Stimulated activated CD4-positive, alpha-beta T cell treated with anti-CD3 and anti-CD28 coated beads, Interleukin-12 subunit alpha, Interleukin-12 subunit beta, amount 100 ng/mL, for 24 hours (primary cell): ENCODE measurements at places on chromosomes 3 and 15.

DNA sequence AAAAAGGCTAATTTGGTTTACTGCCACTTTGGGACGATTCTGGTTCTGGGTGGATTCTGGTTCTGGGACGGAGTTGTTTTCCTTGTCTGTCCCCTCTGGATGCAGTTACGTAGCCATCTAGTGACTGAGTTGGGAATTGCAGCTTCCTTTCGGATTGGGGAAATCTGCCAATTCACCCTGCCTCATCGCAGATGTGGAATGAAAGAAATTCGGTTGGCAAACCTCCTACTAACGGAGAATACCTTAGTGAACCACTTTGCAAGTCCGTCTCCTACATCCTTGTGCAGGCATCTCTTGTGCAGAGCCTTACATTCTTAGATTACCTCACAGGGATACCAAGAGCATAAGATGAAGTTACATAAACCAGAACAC is 31.5 kb upstream of the AP4E1 start:
- peak; percentile 43 for DNase-seq

DNA sequence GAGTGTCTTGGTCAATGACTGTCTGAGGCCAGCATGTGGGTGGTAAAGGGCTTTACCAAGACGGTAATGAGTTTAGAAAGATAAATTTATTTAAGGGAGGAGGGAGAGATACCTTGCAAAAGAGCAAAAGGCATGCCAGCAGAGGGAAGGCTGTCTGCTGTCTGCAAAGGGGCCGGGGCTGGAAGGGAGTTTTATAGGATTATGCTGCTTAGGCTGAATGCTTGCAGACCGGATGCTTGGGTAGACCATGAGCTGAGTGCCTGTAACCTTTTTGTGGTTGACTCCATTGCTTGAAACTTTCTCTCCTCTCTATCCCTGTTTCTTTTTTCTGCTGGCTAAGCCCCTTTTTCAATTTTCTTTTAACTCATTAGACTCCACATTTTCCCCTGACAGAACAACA is 1543.0 kb downstream of the OTOL1 start:
- no peak for DNase-seq

DNA sequence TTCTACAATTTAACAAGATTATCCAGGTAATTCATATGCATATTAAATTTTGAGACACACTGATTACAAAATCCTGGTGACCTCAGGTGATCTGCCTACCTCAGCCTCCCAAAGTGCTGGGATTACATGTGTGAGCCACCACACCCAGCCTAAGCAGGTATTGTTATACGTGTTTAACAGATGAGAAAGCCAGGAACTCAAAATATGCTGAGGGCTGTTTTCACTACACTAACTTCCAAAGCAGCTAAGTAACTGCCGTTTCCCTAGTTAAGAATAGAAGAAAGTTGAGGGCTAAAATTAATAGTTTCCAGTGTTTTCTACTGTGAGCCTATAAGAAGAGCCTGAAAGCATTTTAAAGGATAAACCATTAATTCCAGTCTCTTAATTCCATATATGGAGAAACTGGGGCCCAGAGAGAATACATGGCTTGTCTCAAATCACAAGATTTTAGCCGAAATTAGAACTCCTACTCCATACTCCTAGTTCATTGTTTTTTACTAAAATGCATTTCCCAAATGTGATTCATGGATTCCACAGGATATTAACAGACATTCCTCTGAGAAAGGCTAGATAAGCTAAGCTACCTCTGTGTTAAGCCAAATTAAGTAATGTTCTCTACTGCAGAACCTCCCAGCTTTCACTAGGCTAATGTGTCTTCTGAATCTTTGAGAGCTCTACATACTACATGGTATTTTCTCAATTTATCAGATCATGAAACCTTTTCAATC is 17.0 kb upstream of the AVEN start:
- no peak for DNase-seq

DNA sequence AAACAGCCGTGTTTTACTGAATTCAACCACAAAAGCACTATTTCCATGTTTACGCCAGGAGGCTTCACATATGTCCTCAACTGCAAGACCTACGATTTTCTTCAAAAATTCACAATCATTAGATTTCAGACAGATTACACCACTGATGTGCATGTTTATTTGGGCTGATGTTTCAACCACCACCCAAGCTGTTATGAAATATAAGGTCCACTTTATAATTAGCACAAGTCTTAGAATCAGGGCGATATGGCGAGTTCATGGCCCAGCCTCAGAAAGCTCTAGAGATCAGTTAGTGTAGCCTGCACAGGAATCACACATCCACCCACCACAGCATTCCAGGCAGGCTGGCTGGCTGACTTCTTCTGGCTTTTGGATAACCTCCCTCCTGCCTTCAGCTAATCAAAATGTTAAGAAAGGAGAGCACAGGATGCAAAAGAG is 15.4 kb downstream of the SH3BP5 start:
- no peak for DNase-seq

GRCh38 chr3:154119951-154120350 is 1.2 kb upstream of the ARHGEF26 start:
- no peak for DNase-seq

DNA sequence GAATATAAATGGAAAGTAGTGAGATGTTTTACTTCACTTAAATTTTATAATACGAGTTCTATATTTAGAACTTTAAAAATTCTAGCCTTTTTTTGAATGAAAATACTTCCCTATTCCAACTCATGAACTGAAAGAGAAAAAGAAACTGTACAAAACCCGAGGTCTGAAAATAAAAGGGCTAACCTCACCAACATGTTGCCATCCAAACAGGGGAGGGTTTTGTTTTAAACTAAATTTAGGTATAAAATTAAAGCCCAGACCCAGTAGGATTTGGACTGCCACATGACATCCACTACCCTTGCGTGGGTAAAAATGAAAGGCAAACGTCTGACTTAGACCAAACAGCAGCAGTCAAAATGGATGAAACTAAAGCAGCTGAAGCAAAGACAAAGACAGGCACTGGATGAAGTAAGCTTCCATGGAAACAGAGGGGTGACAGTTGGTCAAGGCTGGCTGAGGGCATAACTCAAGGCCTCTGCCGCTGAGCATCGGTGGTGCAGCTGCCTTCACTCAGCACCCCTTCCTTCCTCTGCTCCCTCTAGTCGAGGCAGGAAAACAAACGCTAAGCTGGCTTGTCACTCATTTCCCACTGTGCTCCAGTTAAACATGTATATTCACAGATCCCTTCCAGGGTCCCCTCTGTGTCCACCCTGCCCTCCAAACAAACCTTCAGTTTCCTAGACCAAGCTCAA is 58.1 kb downstream of the TM4SF4 start:
- DNase-seq, result no peak

DNA sequence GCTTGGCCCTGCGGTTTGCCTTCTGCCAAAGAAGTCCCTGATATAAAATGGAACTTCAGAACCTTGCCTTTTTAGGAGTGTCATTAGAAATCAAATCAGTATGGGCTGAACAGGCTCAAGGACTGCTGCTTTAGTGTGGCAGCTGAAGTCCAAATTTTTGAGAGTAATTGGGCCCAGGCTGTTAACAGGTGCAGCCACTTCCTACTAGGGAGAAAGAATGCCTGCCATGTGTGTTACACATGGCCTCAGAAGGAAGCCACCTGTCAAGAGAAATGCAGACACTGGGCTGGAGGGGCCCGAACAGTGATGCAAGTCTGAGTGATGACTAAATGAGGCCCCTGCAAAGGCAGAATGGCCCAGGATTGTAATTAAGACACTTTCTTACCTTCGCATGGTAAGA is 786.7 kb upstream of the CFAP20DC start:
- DNase-seq, result no peak

DNA sequence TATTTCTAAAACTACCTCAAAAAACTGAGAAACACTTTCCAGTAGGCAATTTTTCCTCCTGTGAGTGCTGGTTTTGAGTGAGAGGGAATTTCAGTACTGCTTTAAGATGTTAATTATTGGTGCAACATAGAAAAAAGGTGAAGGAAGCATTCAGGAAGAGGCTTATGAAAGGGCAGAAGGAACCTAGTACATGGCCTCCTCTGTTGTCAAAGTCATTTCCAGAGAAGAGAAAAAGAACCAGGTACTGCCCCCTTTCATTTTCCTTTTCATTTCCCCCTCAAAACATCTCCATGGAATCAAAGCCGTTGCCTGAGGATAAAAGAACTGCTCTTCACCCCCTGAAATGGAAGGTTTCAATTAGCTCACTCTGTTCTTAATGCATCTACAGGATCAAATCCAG is 19.8 kb downstream of the RARRES1 start:
- no peak for DNase-seq

DNA sequence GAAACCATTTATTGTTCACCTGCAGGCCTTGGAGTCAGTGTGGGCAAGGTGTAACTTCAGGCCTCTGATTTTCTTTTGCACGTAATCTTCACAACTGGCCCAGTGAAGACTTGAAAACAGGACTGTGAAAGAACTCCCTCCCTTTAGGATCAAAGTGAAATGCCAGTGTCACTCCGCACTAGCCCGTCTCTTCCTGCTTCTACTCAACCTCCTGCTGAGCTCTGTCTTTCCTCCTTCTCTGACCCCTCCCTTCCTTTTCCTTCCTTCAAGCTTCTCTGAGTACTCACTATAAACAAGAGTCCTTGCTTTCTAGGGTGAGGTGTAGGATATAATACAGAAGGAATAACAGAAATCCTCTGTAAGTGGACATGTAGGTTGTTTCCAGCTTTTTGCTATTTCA is 28.5 kb downstream of the TMEM41A start:
- DNase-seq, result no peak

DNA sequence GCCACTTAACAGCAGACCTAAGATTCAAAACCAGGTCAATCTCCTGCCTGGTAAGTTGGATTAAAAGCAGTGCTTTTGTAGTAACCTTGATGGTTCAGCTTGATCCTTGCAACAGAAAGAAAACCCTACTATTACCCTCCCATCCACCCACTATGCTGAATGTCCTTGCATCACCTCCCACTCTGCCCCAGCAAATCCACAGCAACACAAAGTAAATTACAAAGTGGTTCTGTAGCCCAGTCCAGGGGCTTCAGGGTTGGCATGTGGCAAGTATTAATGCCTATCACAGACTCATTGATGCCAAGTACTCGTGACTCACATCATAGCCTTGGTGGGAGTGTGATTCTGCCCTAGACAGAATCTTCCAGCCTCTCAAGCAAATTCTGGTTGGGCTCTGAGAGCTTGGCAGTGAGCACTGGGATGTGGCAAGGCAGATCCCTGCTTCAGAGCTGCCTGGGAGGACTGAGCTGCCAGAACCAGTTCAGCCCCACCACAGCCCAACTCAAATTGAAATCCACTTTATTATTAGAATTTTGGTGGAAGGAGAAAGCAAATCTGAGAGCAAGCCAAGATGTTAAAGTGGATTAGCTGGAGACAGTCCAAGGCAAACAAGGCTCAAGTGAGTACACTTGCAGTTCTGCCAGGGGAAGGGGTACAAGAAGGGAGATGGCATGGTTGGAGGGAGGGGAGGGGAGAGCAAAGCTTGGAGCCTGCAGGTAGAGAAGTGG is 225.8 kb upstream of the UMPS start:
- DNase-seq, result no peak
